ENCODE measurements at places on chromosomes 4 and X.

DNA sequence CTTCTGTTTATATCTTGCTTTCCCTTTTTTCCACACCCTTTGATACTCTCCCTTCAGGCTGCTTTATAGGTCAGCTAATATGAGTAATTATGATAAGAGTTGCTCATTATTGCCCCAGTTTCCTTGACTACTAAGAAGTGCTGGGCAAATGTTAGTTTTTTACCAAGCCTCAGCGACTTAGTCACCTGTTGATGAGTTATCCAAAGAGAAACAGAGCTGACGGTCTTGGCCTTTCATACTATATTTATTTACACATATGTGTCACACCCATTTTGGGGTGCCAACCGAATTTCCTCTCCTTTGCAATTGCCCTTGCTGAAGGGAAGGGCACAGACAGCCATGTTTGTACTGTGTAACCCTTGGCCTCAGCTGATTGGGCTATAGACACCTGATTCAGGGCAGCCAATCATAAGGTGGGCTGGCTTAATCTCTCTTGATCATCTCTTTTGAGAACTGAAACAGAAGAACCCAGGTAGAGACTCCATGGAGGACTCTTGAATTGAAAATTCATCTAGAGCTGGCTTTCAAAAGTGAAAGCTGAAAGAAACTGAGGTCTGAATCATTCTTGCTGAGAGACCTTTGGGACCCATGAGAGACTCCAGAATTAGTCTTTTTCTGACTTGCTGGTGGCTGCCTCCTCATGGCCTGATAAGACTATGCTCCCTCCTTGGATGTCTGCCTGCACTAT lies 111.7 kb upstream of the RPS6KA3 start:
- DNase-seq, result no peak

DNA sequence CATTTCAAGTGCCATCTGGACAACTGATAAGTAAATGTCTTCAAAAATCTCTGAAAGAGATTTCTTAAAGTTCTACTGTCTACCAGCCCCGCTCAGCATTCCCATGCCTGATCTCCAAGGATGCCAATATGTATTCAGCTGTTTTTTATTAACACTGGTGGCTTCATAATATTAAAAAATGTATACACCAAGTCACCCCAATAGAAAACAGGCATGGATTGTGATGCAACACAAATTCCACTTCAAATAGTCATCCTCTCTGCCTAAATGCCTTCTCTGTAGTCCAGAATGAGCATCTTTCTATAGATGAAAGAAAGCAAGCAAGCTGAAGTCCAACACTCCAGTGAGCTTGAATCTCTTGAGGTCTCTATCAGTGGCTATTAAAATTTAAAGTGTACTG lies 152.2 kb upstream of the PPARGC1A start:
- no peak for DNase-seq

DNA sequence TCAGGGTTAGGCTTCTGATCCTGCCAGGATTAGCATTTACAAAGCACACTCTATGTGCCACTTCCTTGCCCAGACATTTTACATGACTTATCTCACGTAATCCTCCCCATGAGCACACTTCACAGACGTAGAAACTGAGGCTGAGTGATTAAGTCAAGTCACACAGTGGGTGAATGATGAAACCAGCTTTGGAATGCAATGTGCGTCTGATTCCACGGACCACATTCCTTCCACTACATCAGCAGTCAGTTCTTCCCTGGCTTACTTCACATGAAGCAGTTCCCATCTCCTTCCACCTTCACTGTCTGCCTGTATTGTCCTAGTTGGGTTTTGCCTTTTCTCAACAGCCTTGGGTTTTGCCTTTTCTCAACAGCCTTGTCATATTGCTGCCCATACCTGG lies 134.3 kb upstream of the PPARGC1A start:
- no peak for DNase-seq

DNA sequence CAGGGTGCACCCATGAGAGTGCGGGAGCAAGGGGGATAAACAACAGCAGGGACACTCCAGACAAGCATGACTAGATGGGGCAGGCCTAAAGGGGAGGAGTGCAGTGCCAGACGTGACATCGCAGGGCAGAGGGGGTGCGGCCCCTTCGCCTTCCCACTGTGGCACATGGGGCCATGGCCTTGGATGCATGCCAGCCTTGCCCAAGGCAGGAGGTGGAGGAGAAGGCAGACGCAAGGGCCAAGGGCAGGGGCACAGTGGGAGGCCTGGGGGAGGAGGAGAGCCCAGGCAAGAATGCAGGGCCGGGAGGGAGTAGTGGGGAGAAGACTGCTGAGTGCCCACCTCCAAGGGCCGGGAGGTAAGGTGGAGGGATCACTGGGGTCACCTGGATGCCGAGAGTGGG lies 21.6 kb downstream of the PNMA6E start:
- DNase-seq, result no peak

DNA sequence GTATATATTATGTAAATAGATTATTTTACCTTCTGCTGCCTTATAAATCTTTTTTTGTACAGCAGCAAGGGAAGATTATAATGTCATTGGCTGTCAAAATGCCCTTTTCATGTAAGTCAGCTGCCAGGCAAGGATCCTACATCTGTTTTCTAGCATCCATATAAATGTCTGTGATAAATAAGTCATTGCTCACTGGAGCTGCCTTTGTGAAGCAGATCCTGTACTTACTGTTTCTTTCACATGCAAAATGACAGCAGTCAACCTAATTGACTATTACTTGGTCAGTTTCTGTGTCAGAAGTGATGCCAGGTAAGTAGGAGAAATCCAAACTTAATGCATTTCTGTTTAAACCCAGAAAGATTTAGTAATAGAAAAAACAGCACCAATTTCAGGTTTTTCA lies 620.7 kb downstream of the RPA4 start:
- DNase-seq, result no peak

DNA sequence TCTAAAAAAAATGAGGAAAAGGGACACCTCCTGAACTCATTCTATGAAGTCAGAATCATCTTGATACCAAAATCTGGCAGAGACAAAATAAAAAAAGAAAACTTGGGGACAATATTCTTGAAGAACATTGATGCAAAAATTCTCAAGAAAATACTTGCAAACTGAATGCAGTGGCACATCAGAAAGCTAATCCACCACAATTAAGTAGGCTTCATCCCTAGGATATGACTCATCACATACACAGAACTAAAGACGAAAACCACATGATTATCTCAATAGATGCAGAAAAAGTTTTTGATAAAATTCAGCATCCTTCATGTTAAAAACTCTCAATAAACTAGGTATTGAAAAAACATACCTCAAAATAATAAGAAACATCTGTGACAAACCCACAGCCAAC lies 98.3 kb downstream of the FAM47B start:
- DNase-seq, result no peak

DNA sequence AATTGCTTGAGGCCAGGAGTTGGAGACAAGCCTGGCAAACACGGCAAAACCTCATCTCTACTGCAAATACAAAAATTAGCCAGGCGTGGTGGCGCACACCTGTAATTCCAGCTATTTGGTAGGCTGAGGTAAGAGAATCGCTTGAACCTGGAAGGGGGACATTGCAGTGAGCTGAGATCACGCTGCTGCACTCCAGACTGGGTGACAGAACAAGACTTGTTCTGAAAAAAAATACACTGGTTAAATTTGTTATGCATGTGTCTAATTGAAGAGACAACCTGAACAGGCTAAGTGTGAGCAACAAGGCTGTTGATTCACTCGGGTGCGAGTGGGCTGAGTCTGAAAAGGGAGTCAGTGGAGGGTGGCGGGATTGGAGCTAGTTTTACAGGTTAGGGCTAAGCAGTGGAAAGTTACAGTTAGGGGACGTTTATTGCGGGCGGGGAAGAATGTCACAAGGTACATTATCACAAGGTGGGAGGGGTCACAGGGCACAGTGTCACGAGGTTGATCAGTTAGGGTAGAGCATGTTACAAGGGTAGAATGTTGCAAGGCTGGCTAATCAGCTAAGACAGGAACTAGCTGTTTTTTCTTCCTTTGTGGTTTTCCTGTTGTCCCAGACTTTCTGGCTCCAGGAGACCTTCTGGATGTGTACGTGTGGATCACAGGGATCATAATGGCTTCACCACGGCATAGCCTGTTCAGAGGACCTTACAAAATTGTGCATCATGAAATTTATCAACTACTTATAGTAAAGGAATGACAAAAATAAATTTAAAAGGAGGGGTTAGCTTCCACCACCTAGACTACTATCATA lies 115.8 kb downstream of the NAA11 start:
- DNase-seq, result no peak

- DNase-seq, result no peak
These were observed 3.3 kb upstream of the CBR4 start for GRCh38 chr4:169013396-169013795.

- DNase-seq, result no peak
These were observed 7.2 kb downstream of the IRAK1 start for GRCh38 chrX:154012336-154012991.

DNA sequence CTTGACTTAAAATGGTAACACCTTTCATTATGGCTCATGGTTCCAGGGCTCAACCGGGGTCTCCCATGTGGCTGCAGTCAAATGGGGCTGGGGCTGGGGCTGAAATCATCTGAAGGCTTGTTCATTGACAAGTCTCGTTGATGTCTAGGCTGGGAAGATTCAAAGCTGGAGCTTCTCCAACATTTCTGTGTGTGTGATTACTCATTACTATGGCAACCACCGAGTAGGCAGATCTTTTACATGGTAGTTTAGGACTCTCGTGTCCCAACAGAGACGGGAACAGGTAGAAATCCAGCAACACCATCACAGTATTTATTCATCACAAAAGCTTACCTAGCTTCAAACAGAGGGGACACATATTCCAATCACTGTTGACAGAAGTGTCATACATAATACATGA lies 7.8 kb downstream of the YTHDC1 start:
- DNase-seq, result no peak

- DNase-seq, result no peak
These were observed 23.2 kb upstream of the HOPX start for GRCh38 chr4:56704089-56704871.

DNA sequence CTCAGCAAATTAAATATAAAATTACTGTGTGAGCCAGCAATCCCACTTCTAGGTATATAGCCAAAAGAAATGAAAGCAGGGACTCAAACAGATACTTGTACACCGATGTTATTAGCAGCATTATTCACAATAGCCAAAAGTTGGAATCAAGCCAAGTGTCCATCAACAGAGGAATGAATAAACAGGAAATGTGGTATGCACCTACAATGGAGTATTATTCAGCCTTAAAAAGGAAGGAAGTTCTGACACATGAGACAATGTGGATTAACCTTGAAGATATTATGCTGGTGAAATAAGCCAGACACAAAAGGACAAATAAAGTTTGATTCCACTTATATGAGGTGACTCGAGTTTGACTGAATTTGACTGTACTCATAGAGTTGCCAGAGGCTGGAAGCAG lies 108.3 kb upstream of the DUSP21 start:
- no peak for DNase-seq

DNA sequence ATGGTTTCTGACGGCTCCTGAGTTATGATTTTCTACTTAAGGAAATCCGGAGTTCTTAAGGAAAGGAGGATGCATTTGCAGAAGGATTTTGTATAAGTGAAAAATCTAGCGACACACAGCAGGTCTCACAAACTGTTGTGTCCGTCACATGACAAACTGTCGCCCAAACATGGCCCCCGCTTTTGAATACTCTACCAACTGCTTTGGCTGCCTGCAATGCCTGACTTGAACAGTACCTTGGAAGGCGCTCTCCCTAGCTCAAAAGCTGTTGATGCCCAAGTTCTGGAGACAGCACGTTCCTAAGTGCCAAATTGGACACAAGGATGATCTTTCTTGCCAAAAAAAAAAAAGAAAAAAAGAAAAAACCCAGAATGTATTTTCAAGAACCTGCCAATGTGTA lies 103.2 kb downstream of the ENPP6 start:
- DNase-seq, result no peak

GRCh38 chr4:34362654-34363053 lies 1881.7 kb downstream of the ARAP2 start:
- DNase-seq, result no peak

DNA sequence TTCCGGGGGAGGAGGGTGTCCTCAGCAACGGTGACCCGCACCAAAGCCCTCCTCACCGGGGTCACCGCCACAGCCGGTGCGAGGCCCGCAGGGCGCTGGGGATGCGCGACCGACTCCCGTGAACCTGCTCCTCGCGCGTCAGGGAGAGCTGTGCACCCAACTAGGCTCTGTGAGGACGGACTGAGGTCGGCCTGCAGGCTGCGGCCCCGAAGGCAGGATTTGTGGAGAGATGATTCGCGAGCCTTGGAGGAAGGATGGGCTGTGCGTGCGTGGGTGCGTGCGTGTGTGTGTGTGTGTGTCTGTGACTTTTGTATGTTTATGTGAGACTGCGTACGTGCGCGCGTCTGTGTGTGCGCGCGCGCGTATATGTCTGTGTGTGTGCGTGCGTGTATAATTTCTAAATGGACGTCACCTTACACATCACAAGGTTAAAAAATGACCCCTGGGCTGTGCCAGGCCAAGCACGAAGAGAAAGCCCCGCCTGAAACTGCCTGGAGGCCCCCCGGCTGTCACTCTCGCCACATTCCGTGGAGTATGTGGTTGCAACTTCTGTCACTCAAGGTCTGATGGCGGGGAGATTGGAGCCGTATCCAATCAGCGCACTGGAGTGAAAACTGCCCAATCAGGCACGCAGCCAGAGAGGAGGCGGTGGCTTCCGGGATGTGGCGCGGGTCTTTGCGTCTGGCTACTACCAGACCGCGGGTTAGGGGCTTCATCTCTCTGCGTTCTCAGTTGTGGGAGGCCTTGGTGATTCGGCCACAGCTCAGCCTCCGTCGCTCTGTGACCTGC lies at the start of gene ZNF141:
ZNF141 (plus strand) TSS at position 672 of the 789 bp plus-strand sequence. CDS start 170 bp downstream, outside the sequence.
- peak; percentile 80 for DNase-seq

DNA sequence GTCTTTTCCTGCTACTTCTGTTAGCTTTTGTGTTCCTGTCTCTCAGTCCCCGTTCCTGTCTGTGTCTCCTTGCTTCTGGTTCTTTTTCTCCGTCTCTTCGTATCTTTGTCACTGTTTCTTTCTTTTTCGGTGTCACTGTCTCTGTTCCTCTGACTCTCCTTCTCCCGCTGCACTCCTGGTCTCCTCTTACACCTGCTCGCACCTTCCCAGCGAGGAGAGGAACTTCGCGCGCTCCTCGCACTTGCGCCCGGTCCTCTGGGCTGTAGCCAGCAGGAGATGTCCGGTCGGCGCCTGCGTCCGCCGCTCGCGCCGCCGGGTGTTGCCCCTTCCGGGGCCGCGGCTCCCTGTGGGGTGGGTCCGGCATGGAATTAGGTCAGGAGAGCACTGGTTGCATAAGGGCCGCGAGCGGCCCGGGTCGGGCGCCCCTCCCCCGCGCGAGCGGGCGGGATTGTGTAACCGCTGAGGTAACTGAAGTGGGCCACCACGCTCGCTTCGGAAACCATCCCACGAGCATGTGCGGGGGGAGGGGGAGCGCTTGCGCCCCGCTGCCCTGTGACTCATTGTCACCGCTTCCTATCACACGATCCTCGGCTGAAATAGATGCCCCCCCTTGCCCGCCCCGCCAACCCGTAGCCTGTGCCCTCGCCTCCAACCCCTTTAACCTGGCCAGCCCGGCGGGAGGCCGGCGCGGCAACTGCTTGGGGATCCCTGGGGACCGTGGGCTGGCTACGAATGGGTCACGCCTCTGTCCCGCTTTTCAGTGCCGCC lies 1.6 kb downstream of the LONRF3 start:
- DNase-seq, result peak; percentile 64

GRCh38 chr4:177393236-177393635 lies 49.0 kb downstream of the AGA start:
- no peak for DNase-seq

- no peak for DNase-seq
These were observed 320.7 kb upstream of the CLNK start for GRCh38 chr4:11005300-11005699.

Data from stimulated activated CD4-positive, alpha-beta T cell treated with anti-CD3 and anti-CD28 coated beads, Interleukin-12 subunit alpha, Interleukin-12 subunit beta, amount 100 ng/mL, for 4 hours (primary cell).